Karpas-422 (cell line): ENCODE measurements at places on chromosomes 2 and 18.

DNA sequence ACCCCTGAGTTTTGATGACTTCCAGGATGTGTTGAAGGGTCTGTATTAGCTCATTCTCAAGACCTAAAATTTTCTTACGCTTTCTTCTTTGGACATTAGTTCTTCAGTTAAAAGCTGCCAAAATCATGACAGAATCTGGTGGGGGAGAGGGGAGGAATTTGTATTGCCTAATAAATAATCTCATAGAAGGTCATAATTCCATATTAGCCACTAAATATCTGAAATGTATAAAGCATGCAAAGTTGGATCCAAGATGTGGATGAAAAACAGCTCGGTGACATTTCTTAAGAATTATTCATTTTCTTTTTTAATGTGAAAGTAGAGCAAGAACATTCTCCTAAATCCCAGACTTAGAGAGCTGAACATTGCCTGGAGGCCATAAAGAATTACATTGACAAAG, 120.1 kb downstream of the MMADHC start:
- no peak for DNase-seq

DNA sequence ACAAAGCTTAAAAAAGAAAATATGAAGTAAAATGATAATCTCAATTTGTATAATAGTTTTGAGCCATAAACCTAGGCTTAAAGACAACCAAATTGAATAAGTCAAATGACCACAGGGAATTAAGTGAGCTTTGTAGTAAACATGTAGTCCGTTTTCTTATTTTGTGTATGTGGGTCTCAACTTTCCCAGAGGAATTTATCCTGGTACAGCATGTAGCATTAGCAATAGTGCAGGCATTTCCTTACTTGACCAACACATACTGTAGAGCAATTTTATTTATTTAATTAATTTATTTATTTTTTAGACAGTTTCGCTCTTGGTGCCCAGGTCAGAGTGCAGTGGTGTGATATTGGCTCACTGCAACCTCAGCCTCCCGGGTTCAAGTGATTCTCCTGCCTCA, 37.5 kb upstream of the MTCL1 start:
- no peak for DNase-seq

DNA sequence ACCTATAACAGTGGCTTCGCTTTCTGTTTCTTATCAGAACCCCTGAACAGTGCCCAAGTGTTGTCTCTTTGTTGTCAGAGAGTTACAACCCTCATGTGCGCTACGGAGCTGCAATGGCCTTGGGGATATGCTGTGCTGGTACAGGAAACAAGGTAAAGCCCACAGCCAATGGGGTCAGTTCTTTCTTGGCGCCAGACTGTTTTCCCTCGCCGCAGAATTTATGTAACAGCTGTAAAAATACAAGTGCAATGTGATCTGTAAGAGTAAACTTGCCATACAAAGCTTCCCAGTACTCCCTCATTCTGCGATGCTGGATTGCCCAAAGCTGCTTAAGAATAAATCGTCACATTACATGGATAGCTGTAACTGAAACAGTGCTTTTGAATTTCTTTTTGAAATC, 13.9 kb upstream of the HTR2B start:
- DNase-seq = no peak

- peak; percentile 55 for DNase-seq
Observed at GRCh38 chr2:208529796-208530195, 123.2 kb downstream of the PTH2R start.

DNA sequence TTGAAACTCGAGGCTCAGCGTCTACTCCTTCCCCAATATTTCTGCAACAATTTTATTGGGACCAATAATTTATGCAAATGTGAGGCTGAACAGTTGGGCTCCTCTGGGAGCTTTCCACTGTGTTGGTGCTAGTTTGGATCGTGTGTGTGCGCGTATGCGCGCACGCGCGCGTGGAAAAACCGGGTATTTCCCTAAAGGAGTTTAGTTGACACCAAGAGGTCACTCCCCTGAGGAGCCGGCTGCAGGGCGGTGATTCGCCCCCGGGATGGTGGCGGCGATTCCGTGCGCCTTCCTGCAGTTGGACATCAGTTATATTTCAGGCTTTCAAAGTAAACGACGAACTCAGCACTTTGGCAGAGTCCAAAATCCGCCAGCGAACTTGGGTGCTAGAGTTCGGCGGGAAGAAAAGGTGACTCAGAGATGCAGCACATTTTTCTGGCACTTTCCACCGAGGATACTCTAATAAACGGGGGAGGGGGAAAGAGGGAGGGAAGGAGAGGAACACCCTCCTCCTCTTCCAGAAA, 186.5 kb upstream of the FANCL start:
- no peak for DNase-seq

- no peak for DNase-seq
Observed at GRCh38 chr18:28136071-28136470, 40.9 kb downstream of the CDH2 start.

- no peak for DNase-seq
Observed at GRCh38 chr2:43345872-43346271, 119.5 kb upstream of the ZFP36L2 start.

- no peak for DNase-seq
Observed at GRCh38 chr2:239710953-239711861, 310.4 kb upstream of the HDAC4 start.
